Activated naive CD4-positive, alpha-beta T cell treated with anti-CD3 and anti-CD28 coated beads for 36 hours (primary cell): ENCODE measurements at places on chromosomes 5 and 9.
A peak's percentile ranks its signal among the peaks of the same experiment; 100 is the strongest.

DNA sequence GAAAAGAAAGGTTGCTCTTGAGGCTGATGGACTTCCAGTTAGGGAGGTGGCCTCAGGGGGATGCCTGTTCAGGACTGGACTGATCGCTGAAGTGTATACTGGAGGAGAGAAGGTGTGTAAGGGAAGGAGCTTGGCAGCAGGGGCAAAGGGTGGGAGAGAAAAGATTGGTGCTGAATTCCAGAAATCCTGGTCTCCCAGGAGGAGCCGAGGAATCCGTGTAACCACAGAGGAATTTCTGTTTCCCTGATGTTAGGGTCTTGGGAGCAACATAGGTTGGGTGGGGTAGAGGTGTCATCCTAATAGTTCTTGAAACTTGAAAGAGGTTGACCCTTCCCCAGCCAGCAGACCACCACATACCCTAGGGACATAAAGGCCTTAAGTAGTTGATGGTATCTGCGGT lies 88.9 kb upstream of the PTPN3 start:
- DNase-seq: no peak

GRCh38 chr9:123216251-123216797 lies 52.1 kb downstream of the STRBP start:
- no peak for DNase-seq

DNA sequence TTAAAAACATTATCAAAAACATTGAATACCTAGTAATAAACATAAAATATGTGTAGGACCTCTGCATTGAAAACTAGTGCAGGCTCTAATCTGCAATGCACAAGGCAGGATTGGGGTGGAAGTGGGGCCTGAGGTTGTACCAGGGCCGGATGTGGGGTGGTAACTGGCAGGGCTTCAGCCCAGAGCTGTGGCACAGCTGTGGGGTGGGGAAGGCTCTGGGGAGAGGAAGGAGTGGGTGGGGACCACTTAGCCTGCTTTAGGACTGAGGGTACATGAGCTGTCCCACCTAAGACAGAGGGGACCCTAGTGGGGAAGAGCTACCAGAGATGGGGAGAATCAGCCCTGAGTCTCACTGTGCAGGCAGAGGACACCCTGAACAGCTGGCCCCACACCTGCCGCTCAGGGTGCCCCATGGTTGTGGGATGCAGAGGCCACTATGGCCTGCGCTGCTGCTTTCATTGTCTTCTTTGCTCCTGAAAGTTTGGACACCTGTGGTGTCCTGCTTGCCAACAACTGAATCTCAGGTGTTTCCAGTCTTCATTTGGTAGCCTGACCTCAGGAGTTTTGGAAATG lies 311.4 kb downstream of the TLE4 start:
- peak; percentile 53 for DNase-seq

- DNase-seq: no peak
These were observed 554.6 kb upstream of the CDH6 start for GRCh38 chr5:30638899-30639298.

- no peak for DNase-seq
These were observed 134.3 kb downstream of the PPP2R2B start for GRCh38 chr5:146744068-146744745.

- DNase-seq: no peak
These were observed 100.0 kb downstream of the KIAA1958 start for GRCh38 chr9:112586599-112587155.

- DNase-seq: no peak
These were observed 5.6 kb downstream of the S1PR3 start for GRCh38 chr9:88996921-88997235.

GRCh38 chr5:150372639-150373038 lies 15.1 kb downstream of the TCOF1 start:
- DNase-seq: no peak

DNA sequence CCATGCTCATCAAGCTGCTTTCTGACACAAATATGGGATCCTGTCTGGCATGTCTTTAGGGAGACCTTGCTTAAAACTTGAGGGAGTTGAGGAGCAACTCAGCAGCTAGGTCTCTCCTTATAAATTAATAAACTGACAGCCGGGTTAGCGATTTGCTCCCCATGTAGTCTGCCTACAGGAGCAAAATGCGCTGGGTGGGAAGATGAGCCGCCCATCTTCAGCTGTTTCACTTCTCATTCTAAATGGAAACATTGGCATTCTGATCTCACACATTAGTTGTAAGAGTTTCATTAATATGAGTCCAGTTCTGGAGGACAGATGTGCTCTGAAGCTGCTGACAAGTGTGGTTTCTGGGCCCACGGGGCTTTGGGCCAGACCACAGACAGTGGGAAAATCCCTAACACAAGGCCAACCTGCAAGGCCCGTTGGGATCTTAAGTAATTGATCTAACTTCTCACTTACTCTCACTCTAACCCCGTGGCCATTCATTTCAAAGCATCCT lies 197.0 kb downstream of the MCTP1 start:
- DNase-seq: no peak

DNA sequence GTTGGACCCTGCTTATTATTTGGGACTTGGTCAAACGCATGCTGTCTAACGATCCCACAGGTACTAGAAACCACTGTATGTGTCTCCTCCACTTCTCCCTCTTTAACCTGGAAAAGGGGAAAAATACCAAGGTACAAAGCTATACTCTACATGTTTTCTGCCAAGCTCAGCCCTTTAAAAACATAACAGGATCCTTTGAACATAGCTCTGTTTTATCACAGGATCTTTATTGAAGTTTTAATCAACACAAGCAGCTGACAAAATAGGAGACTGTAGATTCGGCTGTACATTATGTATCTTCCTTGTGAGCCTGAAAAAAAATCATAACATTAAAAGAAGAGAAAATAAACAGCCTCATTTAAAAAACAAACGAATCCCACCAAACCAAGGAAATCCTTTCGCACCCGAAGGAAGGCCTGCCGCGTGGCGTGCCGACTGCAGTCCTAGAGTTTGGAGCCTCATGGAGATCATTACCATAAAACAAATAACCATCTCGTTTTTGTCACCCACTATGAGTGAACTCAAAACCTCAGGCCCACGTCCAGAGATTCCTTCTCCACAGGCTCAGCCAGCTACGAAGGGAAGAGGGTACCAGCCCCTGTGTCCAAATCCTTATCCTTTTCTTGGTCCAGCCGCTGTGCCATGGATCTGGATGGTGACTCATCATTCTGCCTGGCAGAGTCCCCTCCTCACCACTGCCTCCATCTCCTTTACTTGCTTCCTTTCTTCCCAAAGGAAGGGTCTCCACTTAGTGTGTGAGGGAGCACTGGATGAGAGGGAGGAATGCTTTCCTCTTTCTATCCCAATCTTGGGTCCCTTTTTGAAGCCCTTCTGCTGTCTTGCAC lies 651.1 kb downstream of the CCDC171 start:
- DNase-seq: no peak

DNA sequence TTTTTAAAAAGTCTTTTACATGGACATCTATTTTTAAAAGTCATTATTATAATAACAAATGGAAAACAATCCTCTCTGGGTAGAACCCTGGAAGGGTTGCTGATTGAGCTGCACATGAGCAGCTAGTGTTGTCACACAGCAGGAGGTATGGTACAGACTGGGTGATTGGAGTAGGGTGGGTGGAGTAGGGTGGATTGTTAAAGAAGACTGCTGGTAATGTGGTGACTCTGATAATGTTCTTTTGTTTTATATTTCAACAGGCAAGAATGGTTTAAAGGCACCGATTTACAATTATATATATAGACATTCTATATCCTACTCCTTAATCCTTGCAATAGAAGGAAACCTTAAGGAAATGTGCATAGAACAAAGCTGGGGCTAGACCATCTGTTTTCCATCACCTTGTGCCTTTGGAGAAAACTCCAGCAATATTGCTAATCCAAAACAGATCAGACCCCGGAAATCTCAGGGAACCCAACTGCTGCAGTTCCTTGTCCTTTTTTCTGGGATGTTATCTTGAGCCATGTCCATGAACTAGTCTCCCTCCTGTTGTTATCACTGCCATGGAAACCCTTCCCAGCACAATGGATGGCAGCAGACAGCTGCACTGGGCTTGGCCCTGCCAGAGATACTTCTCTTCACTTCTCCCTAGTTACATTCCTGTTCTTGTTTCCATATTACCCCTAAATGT lies 129.7 kb downstream of the YIPF5 start:
- DNase-seq: no peak

DNA sequence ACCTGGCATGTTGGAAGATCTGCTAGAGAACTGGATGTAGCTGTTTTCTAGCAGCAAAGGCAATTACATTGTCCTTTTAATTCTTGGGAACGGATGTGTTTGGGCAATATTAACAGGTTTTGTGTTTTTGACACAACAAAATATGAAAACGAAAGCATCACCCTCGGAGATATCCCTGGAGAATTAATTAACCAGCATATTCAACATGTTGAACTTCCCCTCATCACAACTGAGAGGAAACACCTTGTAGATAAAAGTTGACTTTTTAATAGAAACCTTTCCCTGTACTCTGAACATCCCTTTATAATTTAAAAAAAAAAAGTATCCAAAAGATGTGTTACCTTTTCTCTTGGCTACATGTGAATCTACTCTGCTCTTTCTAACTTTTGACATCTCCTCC lies 13.0 kb downstream of the SEMA6A start:
- no peak for DNase-seq

GRCh38 chr9:126587187-126588185 lies 26.2 kb upstream of the LMX1B start:
- DNase-seq: no peak

DNA sequence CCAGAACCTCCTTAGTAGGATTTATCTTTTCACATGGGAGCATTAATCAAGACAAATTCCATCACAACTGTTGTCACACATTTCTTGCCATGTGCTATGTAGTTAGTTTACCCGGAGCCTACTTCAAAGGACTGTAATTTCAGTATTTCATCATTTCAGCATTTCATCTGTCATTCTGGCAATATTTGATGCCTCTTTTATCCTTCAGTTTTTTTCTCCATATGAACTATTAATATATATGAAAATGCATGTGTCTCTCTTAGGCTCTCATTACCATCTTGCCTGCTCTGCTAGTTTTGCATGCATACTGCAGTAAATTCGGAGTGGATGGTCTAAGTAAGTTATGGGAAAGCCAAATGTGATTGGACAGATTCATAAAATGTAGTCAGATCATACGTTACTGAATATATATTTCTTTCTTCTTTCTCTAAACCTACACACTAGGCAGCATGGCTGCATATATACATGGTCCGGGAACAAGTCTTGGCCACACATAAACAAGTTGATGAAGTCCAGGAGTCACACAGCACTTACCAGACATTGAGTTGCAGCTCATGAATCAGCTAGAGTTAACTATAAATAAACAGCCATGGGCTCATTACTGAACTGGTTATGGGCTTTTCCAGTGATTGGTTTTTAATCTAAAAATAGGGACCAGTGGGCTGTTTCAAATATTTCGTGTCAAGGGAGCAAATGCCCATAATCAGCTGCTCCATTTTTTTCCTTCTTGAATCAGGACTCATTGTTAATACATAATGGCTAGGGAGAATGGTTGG lies 46.6 kb downstream of the SPATA31D1 start:
- DNase-seq: no peak

GRCh38 chr9:135512241-135512603 lies 9.0 kb upstream of the LCN1 start:
- DNase-seq: no peak
